ENCODE measurements at places on chromosomes 2 and 18.

GRCh38 chr2:54667726-54668650 lies 55.5 kb upstream of the EML6 start:
- no peak for DNase-seq

GRCh38 chr2:222747526-222748160 lies 76.2 kb downstream of the MOGAT1 start:
- no peak for DNase-seq

DNA sequence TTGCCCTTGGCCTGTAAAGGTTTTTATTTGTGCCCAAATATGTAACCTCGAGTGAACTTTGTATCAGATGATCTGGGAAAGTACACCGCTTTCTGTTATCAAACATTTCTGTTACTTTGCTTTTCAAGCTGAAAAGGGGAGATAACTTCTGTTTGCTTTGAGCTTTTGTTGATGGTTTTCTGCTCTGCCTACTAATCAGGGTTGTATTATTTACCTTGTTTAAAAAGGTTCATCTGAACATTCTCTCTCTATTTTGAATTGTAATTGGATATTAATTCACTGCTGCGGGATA lies 79.4 kb downstream of the XRCC5 start:
- no peak for DNase-seq

- DNase-seq: no peak
Measured at GRCh38 chr2:32752952-32753351, 125.1 kb downstream of the TTC27 start.

DNA sequence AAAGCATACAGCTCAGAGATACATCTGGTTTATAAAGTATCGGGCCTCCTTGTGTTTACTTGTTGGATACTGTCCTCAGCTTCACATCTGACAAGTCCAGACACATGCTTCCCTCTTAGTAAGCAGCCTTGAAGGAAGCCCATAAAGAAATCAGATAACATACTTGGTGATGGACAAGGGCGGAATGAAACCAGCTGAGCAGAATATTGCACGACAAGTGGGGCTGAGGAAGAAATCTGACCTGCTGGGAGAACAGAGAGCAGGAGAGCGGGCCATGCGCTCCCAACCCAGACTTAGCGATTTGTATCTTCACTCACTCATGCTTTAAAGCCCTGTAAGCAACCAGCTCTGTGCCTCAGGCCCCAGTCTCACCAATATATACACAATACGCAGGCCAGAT lies 208.4 kb downstream of the CDH20 start:
- no peak for DNase-seq

GRCh38 chr2:240217431-240218301 lies 77.2 kb upstream of the OTOS start:
- no peak for DNase-seq

DNA sequence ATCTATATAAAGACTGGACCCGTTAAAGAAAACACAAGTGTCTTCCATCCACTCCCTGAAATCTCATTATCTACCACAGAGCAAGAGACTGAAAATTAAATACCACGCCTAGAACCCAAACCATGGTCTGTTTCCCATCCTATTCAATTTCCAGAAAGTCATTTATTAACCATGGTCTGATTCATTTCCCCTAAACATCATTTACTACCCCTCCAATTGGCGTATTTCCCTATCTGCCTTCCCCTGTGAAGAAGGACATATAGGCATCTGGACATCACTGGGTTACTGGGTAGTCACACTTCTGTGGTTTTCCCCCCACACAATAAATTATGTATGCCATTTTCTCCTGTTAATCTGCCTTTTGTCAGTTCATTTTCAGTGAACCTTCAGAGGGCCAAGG lies 30.8 kb downstream of the CCDC93 start:
- DNase-seq: no peak

- no peak for DNase-seq
Measured at GRCh38 chr2:220994846-220995245, 577.3 kb downstream of the EPHA4 start.

GRCh38 chr2:26721115-26722032 lies 28.9 kb downstream of the KCNK3 start:
- no peak for DNase-seq

- DNase-seq: no peak
Measured at GRCh38 chr18:13487237-13487636, 239.1 kb downstream of the FAM210A start.

- no peak for DNase-seq
Measured at GRCh38 chr2:85387754-85388153, 22.4 kb downstream of the CAPG start.

All from stimulated activated CD8-positive, alpha-beta memory T cell treated with anti-CD3 and anti-CD28 coated beads, Interleukin-4, amount 100 ng/mL, for 4 hours (primary cell).